Peyer's patch (tissue), 4 donors: ENCODE measurements at places on chromosomes 11 and 22.

GRCh38 chr11:122304306-122304705 is 188.3 kb upstream of the BLID start:
- no peaks in the 10 kb centered on the region for H3K4me1 ChIP-seq
- no peaks in the 10 kb centered on the region for H3K36me3 ChIP-seq
- no peaks in the 10 kb centered on the region for H3K27me3 ChIP-seq
- no peak overlapping the region for H3K27ac ChIP-seq

GRCh38 chr11:16363706-16364105 is 7.4 kb upstream of the SOX6 start:
- DNase-seq, result no peak
- no peaks in the 10 kb centered on the region for H3K27me3 ChIP-seq
- peaks cover 5% of the 10 kb centered on the region for H3K4me1 ChIP-seq

DNA sequence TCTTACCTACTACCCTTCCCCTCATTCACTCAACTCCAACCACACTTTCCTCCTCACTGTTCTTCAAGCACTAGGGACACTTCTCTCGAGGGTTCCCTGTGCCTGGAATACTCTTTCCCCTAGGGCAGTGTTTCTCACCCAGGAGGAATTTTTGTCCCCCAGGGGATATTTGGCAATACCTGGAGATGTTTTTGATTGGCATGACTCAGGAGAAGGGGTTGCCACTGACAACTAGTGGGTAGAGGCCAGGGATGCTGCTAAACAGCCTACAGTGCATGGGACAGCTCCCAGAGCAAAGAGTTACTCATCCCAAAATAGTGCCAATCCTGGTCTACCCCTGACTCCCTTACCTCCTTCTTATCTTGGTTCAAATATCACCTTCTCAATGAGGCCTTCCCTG is 40.0 kb downstream of the BTG4 start:
- H3K36me3 ChIP-seq, result no peaks in the 10 kb centered on the region
- no peak for DNase-seq
- H3K27ac ChIP-seq, result no peak overlapping the region
- H3K4me3 ChIP-seq, result no peak overlapping the region
- H3K4me1 ChIP-seq, result no peaks in the 10 kb centered on the region
- no peaks in the 10 kb centered on the region for H3K27me3 ChIP-seq

- DNase-seq, result peak; percentile 46
- H3K36me3 ChIP-seq, result no peaks in the 10 kb centered on the region
- no peak overlapping the region for H3K4me3 ChIP-seq
- H3K4me1 ChIP-seq, result peaks cover 9% of the 10 kb centered on the region
- H3K27ac ChIP-seq, result peak overlapping the region; percentile 40
These were observed 12.4 kb downstream of the C1QTNF6 start for GRCh38 chr22:37175414-37176281.

DNA sequence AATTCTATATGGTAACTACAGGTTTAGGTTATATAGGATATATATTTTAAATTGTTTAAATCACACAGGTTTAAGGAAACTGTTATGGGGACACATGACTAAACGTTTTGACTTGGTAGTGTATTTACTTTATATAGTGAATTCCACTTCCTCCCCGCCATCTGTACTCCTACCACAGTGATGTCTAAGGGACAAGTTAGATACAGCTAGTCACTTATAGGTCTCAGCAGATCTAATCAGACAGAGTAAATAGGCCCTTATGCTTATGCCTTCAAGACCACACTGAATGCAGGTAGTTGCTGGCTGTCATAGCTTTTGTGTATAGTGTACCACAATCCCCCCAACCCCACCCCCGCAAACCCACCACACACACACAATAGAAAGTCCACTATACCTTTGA is 8.2 kb downstream of the SESN3 start:
- H3K4me1 ChIP-seq, result peaks cover 7% of the 10 kb centered on the region
- no peak overlapping the region for H3K4me3 ChIP-seq
- DNase-seq, result no peak
- H3K27me3 ChIP-seq, result no peaks in the 10 kb centered on the region
- no peaks in the 10 kb centered on the region for H3K36me3 ChIP-seq
- no peak overlapping the region for H3K27ac ChIP-seq

DNA sequence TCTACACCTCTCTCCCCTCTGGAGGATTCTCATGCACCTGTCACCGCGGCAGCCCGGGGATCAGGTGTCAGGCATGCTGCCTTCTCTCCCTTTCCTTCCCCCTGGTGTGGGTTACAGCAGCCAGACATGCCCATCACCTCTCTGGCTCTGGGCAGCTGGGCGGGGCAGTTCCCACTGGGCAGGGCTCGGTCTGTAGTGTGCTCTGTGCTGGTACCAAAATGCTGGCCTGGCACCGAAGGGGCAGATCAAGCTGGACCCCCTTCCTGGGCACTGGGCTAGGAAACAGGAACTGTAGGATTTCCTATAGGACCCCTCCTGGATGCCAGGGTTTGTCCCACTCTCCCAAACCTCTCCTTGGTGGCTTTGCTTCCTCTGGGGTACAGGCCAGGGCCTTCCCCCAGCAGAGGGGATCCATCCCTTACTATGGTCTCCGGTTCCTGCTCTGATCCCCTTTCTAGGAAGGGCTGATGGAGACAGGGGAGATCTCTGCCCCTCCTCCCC is 821 bp downstream of the GAL3ST1 start:
- no peaks in the 10 kb centered on the region for H3K27me3 ChIP-seq
- no peaks in the 10 kb centered on the region for H3K36me3 ChIP-seq
- peak overlapping the region; percentile 29 for H3K4me3 ChIP-seq

DNA sequence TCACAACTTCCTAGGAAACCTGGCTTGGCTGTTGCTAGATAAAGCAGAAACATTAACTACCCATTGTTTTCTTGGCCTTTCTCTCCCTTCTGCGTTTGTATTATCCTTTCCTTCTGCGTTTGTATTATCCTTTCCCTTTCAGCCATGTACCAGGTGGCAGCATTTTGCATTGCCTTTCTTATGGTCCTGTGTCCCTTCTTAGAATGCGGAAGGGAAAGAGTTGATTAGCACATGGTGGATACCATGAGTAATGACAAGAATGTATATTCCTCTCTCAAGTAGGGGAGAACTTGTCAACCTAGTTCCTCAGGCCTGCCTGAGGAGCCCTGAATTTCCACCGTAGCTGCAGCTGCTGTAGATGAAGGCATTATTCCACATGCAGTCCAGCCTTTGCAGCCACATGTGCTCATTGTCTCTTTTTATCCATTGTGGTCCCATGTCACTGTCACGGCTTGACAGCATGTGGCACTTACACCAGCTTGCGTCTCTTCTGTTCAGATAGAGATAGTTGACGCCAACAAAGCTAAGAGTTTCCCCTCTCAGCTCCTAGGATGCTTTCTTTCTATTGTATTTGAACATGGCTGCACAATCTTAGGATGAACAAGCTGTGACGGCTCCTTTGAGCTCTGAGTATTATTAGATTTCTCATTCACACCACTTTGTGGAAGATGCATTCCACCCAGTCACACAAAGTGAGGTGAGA is 44.8 kb downstream of the SLN start:
- no peaks in the 10 kb centered on the region for H3K4me1 ChIP-seq
- no peaks in the 10 kb centered on the region for H3K27me3 ChIP-seq
- no peaks in the 10 kb centered on the region for H3K36me3 ChIP-seq
- no peak overlapping the region for H3K4me3 ChIP-seq
- no peak overlapping the region for H3K27ac ChIP-seq

DNA sequence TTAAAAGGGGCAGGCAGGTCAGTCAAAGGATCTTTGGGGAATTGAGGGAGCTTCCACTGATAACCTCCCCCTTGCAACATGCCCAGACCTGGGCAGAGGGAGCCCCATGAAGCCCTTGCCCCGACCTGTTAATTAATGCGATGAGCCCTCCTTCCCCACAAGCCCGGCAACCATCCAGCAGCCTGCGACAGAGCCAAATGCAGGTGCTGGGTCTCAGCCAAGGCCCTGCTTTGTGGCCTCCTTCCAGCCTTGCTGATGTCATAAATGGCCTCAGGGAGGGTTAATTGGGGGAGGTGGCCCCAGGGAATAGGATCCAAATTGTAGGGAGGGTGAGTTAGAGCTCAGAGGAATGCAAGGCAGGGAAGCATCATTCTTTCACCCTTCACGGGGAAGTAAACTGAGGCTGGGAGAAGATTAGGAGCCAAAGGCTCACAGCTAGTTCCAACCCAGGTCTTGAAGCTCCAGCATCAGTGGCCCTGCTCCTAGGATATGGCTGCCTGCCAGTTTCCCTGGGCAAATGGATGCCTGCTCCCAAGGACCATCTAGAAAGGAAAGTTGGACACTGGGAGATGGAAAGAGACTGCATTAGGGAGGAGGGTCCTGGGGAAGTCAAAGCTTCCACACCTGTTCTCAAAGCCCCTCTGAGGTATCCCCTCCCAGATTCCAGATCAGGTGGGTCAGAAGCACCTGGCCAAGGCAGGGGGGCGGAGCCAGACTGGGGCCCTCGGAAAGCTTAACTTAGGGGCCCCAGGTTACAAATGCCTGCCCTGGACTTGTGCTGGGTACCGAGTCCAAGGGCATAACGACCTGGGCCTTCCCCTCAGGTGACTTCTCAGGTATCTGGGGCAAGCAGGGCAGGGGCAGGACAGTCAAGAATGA is 34.1 kb downstream of the LMO1 start:
- no peak overlapping the region for H3K27ac ChIP-seq
- H3K4me3 ChIP-seq, result no peak overlapping the region
- no peaks in the 10 kb centered on the region for H3K36me3 ChIP-seq
- no peaks in the 10 kb centered on the region for H3K4me1 ChIP-seq
- no peaks in the 10 kb centered on the region for H3K27me3 ChIP-seq

GRCh38 chr11:96530473-96530872 is 140.7 kb downstream of the JRKL start:
- no peaks in the 10 kb centered on the region for H3K4me1 ChIP-seq
- no peak overlapping the region for H3K4me3 ChIP-seq
- DNase-seq, result no peak
